Frontal cortex (tissue), 4 donors: ENCODE measurements at places on chromosomes 5 and 9.
A peak's percentile ranks its signal among the peaks of the same experiment; 100 is the strongest.

- DNase-seq = no peak
Observed at GRCh38 chr9:115883467-115884329, 269.9 kb upstream of the PAPPA start.

- DNase-seq = no peak
Observed at GRCh38 chr9:78115073-78115472, 83.5 kb upstream of the GNAQ start.

DNA sequence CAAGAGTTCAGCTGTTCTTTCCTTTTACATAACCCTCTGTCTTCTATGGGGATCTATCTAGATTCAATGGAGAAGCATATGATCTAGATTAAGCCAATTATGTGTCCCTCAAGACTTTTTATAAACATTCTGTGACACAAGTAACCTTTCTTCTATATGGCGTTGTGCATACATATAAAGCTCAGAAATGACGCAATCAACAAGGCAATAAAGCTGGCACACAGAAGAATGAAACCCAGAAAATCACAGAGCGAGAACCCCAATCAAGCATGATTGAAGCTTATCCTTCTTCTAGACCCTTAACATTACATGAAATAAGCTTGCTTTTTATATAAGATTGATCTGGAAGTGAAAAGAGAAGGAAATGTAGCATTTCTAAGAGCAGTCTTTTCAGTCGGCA lies 178.9 kb downstream of the DMRTA1 start:
- DNase-seq = no peak

GRCh38 chr5:79333852-79334557 lies 98.1 kb downstream of the JMY start:
- no peak for DNase-seq

DNA sequence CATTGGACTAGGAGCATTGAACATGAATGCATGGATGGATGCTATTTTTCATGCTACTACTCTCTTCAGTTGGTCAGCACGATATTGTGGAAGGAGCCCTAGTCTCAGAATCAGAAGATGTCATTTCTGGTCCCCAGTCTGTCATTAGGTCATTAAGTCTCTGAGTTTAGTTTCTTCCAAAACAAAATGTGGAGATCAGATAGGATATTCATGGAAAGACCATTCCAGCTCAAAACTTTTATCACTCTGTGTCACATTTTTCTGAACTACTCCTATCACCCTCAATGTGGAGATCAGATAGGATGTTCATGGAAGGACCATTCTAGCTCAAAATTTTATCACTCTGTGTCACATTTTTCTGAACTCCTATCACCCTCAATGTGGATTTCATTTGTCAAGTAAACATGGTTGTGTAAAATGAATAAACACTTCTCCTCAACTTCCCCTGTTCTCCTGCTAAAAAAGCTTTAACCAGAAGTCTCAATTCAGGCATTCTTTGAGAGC lies 296.8 kb downstream of the MRPS30 start:
- no peak for DNase-seq

DNA sequence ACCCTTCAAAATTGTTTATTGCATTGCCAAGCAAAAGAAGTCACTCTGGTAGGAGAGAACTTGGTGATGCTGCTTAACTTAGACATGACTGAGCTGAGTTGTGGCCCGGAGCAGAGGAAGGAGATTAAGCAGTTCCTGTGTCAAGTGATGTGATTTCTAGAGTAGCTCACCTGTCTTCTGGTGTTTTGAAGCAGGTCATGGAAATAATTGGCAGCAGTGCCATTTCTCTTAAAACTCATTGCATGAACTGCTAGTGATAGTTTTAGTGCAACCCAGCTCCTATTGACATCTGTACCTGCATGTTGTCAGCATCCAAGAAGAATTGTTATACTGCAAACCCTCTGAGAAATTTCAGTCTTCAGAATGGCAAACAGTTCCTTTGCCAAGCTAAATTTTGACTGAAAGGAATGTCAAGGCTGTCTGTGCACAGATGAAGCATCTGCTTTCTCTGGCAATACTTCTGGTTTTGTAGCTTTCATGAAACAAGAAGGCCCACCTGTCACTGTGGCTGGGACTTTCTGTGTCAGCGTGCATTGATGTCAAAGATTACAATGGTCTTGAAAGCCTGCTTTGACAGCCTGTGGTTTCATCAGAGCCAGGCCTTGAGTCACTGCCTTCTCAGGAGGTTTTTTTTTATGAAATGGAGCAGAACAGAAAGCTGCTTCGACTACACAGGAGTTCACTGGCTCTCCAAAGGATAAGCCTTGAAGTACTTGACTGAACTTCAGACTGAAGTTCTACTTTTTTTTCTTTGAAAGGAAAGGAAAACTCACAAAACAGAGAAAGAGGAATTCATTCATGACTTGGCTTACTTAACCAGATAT lies 90.6 kb downstream of the RALGPS1 start:
- peak; percentile 27 for DNase-seq
